Fibroblast of skin of scalp (primary cell): ENCODE measurements at places on chromosomes 13 and 19.

DNA sequence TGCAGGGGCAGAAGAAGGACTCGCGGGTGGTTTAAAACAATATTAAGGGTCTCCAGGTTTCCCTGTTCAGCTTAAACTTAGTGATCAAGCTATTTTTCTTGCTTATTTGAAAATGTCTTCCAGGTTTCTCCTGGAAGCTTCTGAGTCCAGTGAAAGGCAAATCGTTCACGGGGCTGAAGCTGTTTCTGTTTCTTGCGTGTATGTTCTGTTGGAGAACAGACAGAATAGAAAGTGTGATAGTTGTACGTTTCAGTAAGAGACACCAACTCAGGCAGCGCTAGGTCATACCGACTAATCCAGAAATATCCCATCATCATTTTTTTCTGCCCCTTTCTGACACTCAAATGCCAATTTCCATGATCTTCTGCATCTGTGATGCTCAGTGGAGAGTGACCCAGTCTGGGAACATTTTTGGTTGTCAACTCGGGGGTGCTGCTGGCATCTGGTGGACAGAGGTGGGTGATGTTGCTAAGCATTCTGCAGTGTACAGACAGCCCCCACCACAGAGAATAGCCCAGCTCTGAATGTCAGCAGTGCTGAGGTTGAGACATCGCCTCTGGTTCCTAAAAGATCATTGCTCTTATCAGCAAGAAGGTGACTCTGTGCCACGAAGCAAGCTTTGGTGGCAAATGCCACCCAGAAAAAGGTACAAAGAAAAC, 4.3 kb downstream of the KLF2 start:
- no peak for DNase-seq

DNA sequence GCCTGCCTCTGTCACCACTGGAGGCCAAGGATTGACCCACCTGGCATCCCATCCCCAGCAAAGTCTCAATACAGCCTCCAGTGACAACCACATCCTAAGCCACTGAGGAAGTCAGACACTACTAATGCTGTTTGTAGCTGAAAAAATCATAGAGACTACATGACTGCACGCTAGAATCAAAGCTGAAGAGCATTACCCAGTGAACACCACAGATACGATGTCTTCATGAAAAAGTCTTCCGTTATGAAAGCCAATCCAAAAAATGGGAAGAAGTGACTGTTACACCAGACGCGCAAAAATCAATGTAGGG, 11.1 kb upstream of the NUP62 start:
- no peak for DNase-seq

DNA sequence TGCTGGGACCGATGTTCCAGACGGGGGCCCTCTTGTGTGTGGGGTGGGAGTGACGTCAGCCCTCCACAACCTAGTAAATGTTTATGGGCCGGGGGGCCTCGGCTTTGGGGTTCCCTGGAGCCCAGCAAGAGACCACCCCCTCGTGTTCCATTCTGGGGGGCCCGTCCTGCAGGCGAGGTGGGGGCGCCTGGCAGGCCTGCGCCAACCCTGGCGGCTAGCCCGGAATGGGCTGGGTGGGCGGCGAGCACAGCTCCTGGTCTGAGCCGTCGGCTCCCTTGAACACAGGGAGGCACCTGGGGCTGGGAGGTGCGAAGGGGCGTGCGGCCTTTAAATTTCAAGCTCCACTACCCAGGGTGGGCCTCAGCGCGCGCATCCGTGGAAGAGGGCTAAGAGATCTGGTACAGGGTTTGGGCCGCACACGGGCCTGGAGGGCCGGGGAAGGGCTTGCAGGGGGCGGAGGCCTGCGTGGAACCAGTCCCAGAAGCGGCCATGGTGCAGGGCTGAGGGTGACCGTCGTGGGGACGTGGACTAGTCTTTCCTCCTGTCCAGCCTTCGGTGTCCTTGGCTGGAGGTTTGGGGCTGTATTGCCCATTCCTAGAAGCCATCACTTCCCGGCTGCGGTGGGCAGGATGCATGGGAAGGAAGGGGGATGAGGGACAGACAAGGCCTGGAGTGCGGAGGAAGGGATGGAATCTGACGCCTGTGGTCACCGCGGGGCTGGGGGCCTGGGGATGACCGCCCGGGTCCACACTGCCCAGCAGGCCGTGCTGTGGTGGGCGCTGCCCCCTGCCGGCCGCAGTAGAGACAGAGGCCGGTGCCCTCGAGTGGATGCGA, 11.4 kb downstream of the NDUFA11 start:
- peak; percentile 33 for DNase-seq

DNA sequence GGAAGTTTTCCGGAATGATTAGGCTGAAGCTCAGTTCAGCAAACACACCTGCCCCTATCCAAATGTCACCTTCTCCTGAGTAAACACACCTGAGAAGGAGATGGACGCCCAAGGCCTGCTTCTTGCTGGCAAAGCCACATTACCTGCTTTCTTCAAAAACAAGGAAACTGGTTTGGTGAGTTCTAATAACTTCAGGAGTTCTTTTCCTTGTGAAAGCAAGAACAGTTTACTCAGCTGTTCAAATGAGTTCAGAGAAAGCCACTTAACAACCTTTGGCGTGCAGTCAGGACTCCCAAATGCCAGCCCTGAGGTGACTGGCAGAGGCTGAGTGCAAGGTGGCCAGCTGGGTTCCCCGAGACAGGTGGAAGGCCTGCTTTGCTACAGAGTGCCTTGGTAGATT, 160.5 kb downstream of the STK24 start:
- no peak for DNase-seq

DNA sequence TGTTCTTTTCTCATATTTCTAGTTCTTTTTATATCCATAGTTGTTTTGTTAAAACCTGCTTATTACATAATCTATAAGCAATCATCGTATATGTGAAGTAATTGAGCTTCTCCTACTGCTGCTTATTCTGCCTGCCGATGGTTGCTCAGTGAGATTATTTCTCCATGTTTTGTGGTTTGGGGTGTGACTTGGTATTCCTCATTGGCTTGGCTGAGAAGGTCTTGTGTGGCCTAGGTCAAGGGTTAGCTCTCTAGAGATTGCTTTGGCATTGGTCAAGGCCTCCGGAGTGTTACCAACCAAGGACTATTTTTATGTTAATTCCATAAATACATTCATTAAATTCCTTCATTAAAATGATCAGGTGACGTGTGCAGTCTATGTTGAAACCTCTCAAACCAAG, 302.8 kb downstream of the MYO16 start:
- no peak for DNase-seq

GRCh38 chr19:7063339-7063738, 4.9 kb upstream of the MBD3L3 start:
- no peak for DNase-seq

DNA sequence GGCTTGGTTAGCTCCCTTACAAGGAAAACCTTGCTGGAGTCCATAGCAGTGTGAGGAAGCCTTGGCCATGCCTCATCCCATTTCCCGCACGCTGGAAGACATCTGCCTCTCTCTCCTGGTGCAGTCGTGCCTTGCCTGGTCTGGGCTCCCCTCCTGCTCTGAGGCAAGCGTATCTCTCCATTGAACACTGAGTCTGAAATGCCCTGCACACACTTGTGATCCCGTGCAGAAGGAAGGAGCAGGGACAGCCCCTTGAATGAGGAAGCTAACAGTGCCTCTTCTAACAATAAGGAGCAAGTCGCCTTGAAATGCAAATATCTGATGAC, 407 bp upstream of the ZNF440 start:
- DNase-seq, result no peak

DNA sequence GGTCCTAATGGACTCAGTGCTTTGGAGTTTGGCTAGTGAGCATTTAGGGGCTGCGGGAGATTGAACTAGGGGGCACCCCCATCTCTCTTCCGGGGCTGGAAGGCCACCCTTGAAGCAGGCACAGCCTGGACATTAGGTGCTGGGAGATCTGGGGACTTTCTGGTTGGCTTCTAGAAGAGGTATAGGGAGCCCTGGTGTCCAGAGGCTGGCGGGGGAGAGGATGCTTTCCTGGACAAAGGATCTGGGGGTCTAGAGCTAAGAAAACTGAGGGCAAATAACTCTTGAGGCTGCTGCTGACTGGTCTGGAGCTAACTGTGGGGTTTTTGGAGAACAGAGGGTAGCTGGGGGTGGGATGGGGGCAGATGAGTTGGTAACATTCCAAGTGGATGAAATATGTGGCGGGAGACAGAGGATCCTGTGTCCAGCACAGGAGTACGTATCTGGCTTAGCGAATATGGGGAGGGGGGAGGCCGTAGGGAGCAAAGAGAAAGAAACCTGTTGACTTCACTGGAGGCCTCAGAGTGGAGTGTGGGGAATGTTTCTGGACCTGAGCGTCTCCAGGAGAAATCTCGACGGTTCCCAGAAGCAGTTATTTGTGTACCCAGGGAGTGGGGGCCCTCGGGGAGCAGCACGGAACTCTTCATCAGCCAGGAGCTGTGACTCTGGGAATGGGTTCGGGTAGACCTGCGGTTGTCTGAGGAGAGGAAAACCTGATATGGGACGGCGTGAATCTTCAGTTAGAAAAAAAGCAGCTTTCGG, 1.4 kb downstream of the HNRNPUL1 start:
- DNase-seq, result peak; percentile 11

- no peak for DNase-seq
Measured at GRCh38 chr19:56312787-56313657, 1.6 kb downstream of the ZSCAN5A start.

GRCh38 chr13:76758257-76758656, 127.9 kb downstream of the KCTD12 start:
- no peak for DNase-seq

GRCh38 chr19:32863841-32864240, 5.7 kb downstream of the SLC7A9 start:
- DNase-seq, result no peak

DNA sequence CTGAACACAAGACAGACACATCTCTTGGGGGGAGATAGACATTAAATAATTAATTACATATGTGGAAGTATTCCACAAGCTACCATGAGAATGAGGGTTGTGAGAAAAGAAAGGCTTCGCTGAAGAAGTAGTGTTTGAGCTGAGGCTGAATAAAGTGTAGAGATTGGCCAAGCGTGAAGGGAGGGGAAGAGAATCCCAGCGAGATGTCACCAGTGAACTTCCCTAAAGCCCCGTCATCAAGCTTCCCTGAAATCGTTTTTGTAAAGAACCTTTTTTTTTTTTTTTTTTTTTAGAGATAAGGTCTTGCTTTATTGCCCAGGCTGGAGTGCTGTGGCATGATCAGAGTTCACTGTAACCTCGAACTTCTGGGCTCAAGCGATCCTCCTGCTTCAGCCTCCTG, 235.2 kb downstream of the KCNRG start:
- DNase-seq, result no peak

- DNase-seq, result no peak
Measured at GRCh38 chr19:2782329-2782935, 641 bp downstream of the SGTA start.

DNA sequence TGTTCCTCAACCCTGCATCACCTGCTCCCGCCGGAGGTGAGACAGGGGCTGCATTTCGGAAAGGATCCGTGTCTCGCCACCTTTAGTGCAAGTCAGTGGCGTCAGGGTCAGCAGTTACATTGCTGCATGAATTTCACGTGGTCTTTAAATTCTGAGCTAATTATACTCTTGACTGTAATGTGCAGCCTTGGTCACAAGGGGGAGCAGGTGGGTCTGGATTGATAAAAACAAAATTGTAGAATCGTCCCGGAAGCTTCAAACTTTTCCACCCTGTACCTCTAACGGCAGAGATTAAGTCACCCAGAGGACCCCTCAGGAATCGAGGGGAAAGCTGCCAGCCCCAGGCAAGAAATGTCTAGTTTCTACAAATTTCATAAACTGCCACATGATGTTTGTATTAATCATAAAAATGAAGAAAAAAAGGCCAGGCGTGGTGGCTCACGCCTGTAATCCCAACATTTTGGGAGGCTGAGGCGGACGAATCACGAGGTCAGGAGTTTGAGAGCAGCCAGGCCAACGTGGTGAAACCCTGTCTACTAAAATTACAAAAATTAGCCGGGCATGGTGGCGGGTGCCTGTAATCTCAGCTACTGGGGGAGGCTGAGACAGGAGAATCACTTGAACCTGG, 20.2 kb downstream of the BBC3 start:
- DNase-seq, result peak; percentile 85

DNA sequence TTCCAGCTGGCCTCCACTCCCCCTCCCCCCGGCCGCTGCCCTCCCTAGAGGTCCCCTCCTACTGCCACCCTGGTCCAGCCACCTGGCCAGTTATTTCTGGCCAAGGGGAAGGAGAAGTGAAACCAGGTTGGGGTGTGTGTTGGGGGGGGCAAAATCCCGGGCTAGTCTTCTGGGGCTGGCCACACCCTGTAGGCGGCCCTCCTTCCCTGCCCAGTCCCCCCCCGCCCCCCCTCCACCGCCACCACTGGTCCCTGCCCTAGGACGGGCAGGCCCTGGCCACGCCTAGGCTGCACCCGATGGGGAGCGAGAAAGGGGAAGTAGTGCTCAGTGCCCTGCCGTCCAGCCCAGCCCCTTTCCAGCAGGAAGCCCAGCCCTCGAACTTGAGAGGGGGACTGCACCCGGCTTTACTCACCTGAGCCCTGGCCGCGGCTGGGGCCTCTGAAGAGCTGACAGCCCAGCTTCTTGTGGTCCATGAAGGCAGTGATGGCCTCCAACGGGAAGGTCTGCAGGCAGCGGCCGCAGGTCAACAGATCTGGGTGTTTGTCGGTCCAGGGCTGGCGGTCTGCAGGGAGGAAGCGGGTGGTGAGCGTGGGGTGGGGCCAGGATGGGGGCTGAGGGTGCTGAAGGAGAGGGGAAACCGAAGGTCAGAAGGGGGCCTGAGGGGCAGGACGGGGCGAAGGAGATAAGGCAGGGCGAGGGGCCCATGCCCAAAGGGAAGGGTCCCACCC, 813 bp downstream of the ZNF296 start:
- DNase-seq, result peak; percentile 35

DNA sequence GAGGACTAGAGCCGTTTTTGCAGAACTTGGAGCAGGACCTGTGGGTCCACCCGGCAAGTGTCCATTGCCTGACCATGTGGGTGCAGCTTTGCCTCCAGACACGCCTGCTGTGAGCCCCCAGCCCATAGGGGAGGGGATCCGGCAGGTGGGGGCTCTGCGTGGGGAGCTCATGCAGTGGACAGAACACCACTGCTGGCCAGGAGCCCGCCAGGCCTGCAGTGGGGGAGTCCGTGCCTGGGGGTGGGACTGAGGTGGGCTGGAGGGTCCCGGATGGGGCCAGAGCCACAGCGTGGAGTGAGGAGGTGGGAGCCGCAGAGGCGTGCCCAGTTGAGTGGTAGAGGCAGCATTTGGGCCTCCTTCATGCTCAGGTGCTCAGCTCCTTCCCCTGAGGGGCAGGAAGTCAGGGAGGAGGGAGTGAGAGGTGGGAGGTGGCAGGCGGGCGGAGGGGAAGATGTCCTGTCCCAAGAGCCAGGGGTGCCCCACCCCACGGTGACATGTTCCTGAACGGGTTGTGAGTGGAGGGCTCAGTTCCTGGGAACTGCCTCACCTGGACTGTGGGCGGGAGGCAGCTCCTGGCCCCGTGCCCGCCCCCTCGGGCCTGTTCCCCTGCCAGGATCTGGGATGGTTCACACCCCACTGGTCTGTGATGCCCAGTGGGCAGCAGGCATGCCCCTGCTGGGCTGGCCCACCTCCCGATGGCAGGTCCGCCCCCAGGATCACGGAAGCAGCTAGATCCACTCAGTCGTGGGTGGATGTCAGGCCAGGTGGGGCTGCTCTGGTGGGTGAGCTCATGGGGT, 8.8 kb downstream of the ADAT3 start:
- DNase-seq, result no peak

- DNase-seq, result peak; percentile 31
Measured at GRCh38 chr13:105410602-105411001, 1124.9 kb downstream of the EFNB2 start.

GRCh38 chr19:13621413-13621812, 115.1 kb upstream of the CACNA1A start:
- peak; percentile 92 for DNase-seq

- DNase-seq, result no peak
Measured at GRCh38 chr13:62799931-62800436, 1384.3 kb upstream of the PCDH20 start.
